ENCODE measurements at places on chromosomes 1 and 21. TPM values are rescaled to one million over a fixed set of nuclear protein-coding genes. Genes with fewer than 3 reads are reported as not detected.

TNFRSF1B gene
- polyA plus RNA-seq, result 14.9 TPM

ITSN1 gene
- polyA plus RNA-seq, result 25.9 TPM

GPR161 gene
- polyA plus RNA-seq, result 0.95 TPM

CHRM3 gene
- polyA plus RNA-seq, result 0.03 TPM

UMODL1 gene
- polyA plus RNA-seq, result not detected

CDKN2C gene
- polyA plus RNA-seq, result 12.7 TPM

ACKR1 gene
- polyA plus RNA-seq, result 20.3 TPM

CLIC6 gene
- polyA plus RNA-seq, result 5.5 TPM

SMIM1 gene
- polyA plus RNA-seq, result 3.8 TPM

CAMK2N1 gene
- 3.8 TPM for polyA plus RNA-seq

PEX10 gene
- 14.7 TPM for polyA plus RNA-seq

CELA2B gene
- polyA plus RNA-seq, result not detected

AGPAT3 gene
- polyA plus RNA-seq, result 26.6 TPM

SLC1A7 gene
- 0.07 TPM for polyA plus RNA-seq

CHIA gene
- polyA plus RNA-seq, result not detected

ADPRS gene
- polyA plus RNA-seq, result 23.2 TPM

S100A1 gene
- polyA plus RNA-seq, result 752 TPM

MNDA gene
- polyA plus RNA-seq, result 1.1 TPM

GBP3 gene
- 2.4 TPM for polyA plus RNA-seq

KCNJ9 gene
- not detected for polyA plus RNA-seq

CELSR2 gene
- polyA plus RNA-seq, result 1.6 TPM

DENND2D gene
- 1.2 TPM for polyA plus RNA-seq

RHCE gene
- 0.24 TPM for polyA plus RNA-seq

GPR52 gene
- polyA plus RNA-seq, result 0.95 TPM

CNKSR1 gene
- polyA plus RNA-seq, result 0.80 TPM

All from heart left ventricle (tissue), 16 donors.